ENCODE measurements at places on chromosomes 6 and 20. TPM values are rescaled to one million over a fixed set of nuclear protein-coding genes. Genes with fewer than 3 reads are reported as not detected.

GRCh38 chr6:167946007-167946406 lies 51.5 kb upstream of the KIF25 start:
- no peaks in the 10 kb centered on the region for H3K27me3 ChIP-seq
- DNase-seq, result no peak
- no peaks in the 10 kb centered on the region for H3K4me1 ChIP-seq
- H3K27ac ChIP-seq, result no peak overlapping the region
- H3K4me3 ChIP-seq, result no peak overlapping the region

DNA sequence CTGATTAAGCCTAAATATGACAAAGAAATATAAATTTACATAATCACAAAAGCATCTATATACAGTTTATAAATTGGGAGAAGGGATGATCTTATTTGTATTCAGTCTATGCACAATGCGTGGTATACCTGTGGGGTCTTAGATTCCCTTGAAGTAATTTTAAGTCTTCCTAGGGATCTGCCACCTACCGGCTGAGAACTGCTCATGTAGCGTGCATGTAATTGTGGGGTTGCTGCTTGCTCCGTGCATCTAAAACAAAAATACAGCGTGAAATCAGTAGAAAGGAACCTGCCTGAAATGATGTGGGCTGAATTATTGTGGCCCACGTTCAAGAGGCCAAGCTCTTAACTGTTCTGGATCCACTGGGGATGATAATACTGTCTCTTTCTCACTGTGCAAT lies 187.3 kb downstream of the MBOAT1 start:
- no peak for DNase-seq
- no peak overlapping the region for H3K4me3 ChIP-seq
- no peaks in the 10 kb centered on the region for H3K27me3 ChIP-seq
- H3K27ac ChIP-seq, result no peak overlapping the region
- H3K4me1 ChIP-seq, result no peaks in the 10 kb centered on the region

- H3K36me3 ChIP-seq, result peaks cover 19% of the 10 kb centered on the region
- peak; percentile 72 for DNase-seq
- H3K4me1 ChIP-seq, result peaks cover 15% of the 10 kb centered on the region
- no peaks in the 10 kb centered on the region for H3K27me3 ChIP-seq
- no peak overlapping the region for H3K27ac ChIP-seq
Measured at GRCh38 chr20:31943052-31943471, 8.8 kb downstream of the PDRG1 start.

- no peak for DNase-seq
- no peaks in the 10 kb centered on the region for H3K36me3 ChIP-seq
- H3K4me1 ChIP-seq, result peaks cover 15% of the 10 kb centered on the region
Measured at GRCh38 chr20:1265226-1265915, 723 bp upstream of the SNPH start.

The MEP1A gene
- not detected for total RNA-seq

DNA sequence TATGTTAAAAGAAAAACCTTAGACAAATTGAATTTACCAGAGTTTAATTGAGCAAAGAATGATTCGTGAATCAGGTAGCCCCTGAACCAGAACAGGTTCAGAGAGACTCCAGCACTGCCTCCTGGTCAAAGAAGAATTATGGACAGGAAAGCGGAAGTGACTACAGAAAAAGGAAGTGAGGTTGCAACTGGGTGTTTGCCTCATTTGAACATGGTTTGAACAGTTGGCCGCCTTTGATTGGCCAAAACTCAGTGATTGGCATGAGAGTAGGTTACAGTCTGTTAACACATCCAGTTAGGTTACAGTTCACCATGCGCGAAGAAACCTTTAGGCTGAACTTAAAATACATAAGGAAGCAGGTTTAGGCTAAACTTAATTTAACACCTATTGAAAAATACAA lies 248.8 kb downstream of the TFAP2A start:
- H3K4me3 ChIP-seq, result no peak overlapping the region
- no peak overlapping the region for H3K27ac ChIP-seq
- no peak for DNase-seq
- no peaks in the 10 kb centered on the region for H3K27me3 ChIP-seq
- no peaks in the 10 kb centered on the region for H3K4me1 ChIP-seq

DNA sequence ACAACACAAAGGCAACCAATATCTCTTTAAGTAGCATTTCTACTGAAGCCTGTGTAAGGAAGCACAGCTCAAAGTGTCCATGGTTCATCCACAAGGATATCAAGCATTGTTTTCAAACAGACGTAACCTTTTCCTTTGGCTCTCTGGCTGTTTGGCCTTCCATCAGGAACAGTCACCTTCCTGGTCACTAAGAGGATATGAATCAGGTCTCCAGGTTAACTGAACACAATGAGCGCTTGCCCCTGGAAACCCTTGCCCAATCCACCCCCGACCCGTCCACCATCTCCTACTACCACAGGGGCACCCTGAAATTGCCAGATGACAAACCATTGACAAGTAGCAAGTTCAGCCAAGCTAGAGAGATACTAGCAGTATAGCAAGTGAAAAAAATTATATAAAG lies 114.4 kb upstream of the COL21A1 start:
- no peaks in the 10 kb centered on the region for H3K36me3 ChIP-seq
- H3K4me1 ChIP-seq, result peaks cover 37% of the 10 kb centered on the region
- no peak overlapping the region for H3K27ac ChIP-seq
- no peak overlapping the region for H3K4me3 ChIP-seq
- no peaks in the 10 kb centered on the region for H3K27me3 ChIP-seq

The MOXD1 gene
- total RNA-seq, result 10.5 TPM

- DNase-seq, result no peak
- no peak overlapping the region for H3K27ac ChIP-seq
- H3K4me3 ChIP-seq, result no peak overlapping the region
- peaks cover 41% of the 10 kb centered on the region for H3K4me1 ChIP-seq
Measured at GRCh38 chr6:149366267-149366921, 33.7 kb upstream of the SUMO4 start.

- H3K4me1 ChIP-seq, result no peaks in the 10 kb centered on the region
- H3K36me3 ChIP-seq, result no peaks in the 10 kb centered on the region
- H3K27ac ChIP-seq, result no peak overlapping the region
- peak; percentile 12 for DNase-seq
- no peaks in the 10 kb centered on the region for H3K27me3 ChIP-seq
Measured at GRCh38 chr20:37473249-37474000, 47.6 kb upstream of the NNAT start.

The BPI gene
- total RNA-seq, result not detected

The CRIP3 gene
- not detected for total RNA-seq

The L3MBTL1 gene
- 12.1 TPM for total RNA-seq

Measured in sigmoid colon (tissue), 7 donors.